ENCODE measurements at places on chromosomes 7 and 10.

GRCh38 chr7:41994036-41994745 is 242.8 kb downstream of the GLI3 start:
- DNase-seq: no peak

DNA sequence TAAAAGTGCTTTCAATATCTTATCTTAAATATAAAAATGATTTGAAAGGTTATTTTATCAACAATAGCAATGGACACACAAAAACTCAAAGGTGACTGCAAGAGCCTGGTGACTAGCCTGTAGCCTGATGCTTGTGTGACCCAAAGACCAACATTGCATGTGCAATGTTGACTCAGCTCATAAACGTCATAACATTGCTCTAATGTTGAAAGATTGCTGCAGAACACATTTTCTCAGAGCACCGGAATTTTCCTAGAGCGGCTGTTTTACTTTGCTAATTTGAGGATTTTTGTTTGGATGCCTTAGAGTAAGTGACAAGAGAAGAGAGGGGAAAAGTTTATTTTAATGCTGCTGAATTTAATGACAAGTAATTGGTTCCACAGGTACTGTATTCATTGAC is 107.1 kb downstream of the RAB18 start:
- DNase-seq: no peak

DNA sequence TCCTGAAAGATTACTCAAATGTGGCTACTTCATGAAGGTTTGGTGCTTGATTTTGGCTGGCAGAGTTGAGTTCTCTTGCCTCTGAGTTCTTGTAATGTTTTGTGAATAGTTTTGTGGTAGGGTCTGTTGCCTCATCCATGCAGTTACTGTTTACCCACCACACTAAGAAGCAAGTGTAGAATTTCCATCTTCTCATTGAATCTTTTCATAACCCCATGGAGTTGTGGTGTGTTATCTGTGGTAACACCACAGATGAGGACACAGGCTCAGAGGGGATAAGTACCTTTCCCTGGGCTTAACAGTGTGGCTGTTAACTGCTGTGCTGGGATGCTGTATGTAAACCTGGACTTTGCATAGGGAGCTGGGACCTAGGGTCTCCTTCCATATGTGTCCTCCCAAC is 186.3 kb downstream of the CAMK1D start:
- DNase-seq: no peak

- DNase-seq: peak; percentile 22
Measured at GRCh38 chr10:28241741-28242399, 61.0 kb downstream of the MPP7 start.

GRCh38 chr7:129955993-129956543 is 3.3 kb upstream of the UBE2H start:
- no peak for DNase-seq

- no peak for DNase-seq
Measured at GRCh38 chr7:44150966-44151941, 10.1 kb upstream of the MYL7 start.

DNA sequence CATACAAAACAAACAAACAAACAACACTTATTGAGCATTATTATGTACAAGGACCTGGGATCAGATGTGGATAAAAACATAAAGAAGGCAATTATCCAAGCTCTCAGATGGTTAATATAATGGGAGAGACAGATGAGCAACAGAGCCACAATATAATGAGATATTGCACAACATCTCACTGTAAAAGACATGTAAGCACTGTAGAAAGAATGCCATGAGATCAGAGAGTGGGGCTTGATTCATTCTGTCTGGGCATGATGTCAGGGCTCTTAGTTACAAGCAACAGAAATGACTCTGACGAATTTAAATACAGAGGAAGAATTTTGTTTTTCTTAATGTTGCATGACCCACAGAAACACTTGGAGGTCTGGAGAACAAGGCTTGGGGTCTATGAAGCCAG is 164.7 kb upstream of the PLXDC2 start:
- DNase-seq: no peak

GRCh38 chr10:132648072-132648850 is 110.7 kb downstream of the INPP5A start:
- DNase-seq: no peak
